Tibial nerve (tissue), 4 donors: ENCODE measurements at places on chromosomes 13 and 19.

DNA sequence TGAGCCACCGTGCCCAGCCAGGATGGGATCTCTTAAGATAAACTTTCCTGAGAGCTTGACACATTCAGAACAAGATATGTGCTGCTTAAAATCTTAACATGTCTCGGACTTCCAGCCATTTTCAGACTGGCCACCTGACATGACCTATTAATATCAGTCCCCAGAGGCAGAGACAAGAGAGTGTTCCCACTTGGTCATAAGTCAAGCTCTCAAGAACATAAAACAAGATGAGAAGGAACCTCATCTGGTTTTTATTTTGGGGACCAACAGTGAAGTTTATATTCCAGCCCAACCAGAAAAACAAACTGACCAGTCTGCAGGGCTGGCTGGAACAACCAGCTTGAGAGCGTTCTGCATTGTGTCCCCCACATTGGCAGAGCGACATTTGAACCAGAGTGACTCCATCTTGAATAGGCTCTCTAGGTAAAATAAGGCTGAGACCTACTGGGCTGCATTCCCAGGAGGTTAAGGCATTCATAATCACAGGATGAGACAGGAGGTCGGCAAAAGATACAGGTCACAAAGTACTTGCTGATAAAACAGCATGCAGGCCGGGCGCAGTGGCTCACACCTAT, 21.8 kb upstream of the PLEKHF1 start:
- no peak for DNase-seq

- peak; percentile 90 for DNase-seq
These were observed 2.6 kb upstream of the WIZ start for GRCh38 chr19:15452111-15453047.

GRCh38 chr13:103634066-103634465, 567.8 kb upstream of the SLC10A2 start:
- DNase-seq, result no peak

GRCh38 chr13:80274643-80275042, 66.3 kb downstream of the SPRY2 start:
- DNase-seq, result no peak

GRCh38 chr13:46668302-46668720, 115.3 kb downstream of the LRCH1 start:
- peak; percentile 66 for DNase-seq

DNA sequence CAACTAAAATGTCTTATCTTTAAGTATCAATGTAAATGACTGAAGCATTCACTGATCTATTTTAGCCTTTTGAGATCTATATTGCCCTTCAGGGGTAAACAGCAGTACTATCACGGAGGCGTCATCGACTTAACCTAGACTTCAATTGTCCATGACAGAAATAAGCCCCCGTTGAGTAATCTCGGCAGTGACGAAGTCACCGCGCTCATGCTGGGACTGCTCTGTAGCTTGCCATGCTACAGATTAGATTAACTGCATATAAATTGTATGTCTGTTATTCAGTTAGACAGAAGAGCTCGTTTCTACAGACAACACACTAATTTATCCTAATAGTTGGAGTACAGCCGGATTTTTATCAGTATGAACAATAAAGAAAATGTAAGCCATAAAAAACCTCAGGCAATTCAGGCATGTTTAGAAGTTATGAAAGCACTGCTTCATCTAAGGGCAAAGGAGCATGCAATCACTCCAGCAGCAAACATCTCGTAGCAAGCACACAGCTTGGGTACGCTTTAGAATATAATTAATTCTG, 56.6 kb downstream of the TUBGCP3 start:
- no peak for DNase-seq

DNA sequence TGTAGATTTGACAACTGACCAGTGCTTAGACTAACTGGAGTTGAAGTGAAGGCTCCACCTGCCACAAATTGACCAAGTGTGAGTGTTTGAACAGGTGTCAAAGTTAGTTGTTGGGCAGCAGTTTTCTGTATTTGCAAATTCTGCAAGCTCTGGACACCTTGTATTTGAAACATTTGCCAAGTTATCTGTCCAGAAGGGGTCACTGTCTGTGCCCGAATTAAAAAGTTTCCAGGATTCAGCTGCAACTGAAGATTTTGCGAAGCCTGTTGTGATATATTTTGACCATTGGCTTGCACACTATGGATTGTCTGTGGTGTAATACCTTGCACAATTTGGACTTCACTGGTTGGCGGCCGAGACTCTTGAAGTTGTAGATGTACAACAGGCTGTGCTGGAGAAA, 1690.7 kb downstream of the SLITRK5 start:
- no peak for DNase-seq

- peak; percentile 60 for DNase-seq
These were observed 832 bp upstream of the ZNF491 start for GRCh38 chr19:11797491-11797890.

DNA sequence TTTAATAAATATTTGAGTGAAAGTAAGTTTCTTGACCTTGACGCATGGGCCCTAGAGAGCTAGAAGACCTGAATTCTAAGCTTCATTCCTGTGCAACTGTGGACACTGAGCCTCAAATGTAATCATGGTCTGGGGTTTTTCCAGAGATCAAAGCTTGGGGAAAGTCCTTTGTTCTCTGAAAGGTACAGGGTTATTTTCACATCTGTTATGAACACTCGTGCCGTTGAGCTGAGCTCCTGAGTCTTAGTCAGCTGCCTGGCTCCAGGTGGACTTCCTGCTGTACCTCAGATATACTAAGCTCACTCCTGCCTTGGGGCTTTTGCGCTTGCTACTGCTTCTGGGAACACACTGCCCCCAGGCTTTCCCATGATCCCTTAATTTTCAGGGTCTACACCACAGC, 7.5 kb upstream of the ZBTB32 start:
- no peak for DNase-seq
